CD4-positive, alpha-beta T cell treated with Interleukin-4 for 1 hour (primary cell): ENCODE measurements at places on chromosomes 1 and 21.

GRCh38 chr1:81699234-81699633 is 101.5 kb upstream of the ADGRL2 start:
- no peak for DNase-seq

DNA sequence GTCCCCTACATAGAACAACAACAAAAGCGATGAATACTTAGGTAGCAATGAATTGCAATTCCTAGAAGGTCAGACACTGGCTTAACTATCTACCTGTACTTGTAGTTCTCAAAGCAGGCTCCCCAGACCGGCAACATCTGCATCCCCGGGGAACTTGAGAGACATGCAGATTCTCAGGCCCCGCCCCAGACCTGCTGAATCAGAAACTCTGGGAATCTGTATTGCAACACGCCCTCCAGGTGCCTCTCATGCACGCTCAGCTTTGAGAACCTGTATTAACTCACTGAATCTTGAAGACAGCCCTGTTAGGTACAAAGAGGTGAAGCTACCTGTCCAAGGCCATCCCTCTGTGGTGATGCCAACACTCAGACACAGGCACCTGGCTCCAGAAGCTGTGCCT is 128.1 kb downstream of the KAZN start:
- no peak for DNase-seq

GRCh38 chr21:26320596-26320995 is 150.0 kb upstream of the APP start:
- DNase-seq = no peak

- DNase-seq = no peak
These were observed 45.5 kb downstream of the NCF2 start for GRCh38 chr1:183544598-183545297.

GRCh38 chr1:56295949-56296929 is 283.1 kb downstream of the PLPP3 start:
- DNase-seq = no peak

DNA sequence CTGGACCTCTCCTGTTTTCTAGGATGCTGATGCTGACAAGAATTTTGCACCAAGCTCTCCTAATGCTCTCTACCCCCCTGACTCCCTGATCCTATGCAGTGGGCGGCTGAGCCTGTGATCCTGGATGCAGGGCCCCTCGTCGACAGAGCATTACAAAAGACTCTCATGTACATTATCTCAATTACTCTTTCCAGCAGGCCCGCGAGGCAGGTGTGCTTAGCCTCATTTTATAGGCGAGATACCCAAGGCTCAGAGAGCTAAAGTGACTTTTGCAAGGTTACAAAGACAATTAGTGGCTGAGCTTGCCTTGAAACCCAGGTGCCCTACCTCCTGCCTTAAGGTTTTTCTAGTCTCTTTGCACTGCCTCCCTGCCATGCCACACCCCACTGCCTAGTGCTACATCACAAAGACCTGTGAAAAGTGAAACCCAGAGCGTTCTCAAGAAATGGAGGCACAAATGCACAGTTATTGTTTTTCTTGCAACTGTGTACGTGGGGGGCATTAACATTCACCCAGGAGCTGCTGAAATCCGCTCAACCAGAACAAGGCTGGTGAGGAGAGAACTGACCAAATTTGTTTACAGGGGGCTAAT is 10.0 kb upstream of the C8A start:
- no peak for DNase-seq

- DNase-seq = no peak
These were observed 7.7 kb upstream of the BCL2L15 start for GRCh38 chr1:113895098-113895497.

- no peak for DNase-seq
These were observed 1013.2 kb downstream of the MRPL39 start for GRCh38 chr21:24594082-24594481.

DNA sequence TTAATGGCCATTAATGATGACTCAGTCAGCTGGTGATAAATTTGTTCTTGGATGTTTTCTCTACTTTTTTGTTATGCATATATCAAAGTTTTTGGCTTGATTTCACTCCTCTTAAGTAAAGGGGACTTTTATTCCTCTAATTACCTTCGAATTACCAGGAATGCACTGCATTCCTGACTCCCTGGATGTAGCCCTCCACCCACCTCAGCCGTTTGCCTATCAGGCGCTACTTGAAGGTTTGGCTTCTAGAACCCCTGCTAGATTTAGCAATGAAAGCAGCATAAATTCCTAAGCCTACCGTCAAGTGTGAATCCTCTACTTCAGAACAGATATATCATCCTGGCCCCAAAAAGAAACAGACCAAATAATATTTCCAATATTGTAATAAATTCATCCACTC is 387.8 kb upstream of the ADGRL2 start:
- no peak for DNase-seq

DNA sequence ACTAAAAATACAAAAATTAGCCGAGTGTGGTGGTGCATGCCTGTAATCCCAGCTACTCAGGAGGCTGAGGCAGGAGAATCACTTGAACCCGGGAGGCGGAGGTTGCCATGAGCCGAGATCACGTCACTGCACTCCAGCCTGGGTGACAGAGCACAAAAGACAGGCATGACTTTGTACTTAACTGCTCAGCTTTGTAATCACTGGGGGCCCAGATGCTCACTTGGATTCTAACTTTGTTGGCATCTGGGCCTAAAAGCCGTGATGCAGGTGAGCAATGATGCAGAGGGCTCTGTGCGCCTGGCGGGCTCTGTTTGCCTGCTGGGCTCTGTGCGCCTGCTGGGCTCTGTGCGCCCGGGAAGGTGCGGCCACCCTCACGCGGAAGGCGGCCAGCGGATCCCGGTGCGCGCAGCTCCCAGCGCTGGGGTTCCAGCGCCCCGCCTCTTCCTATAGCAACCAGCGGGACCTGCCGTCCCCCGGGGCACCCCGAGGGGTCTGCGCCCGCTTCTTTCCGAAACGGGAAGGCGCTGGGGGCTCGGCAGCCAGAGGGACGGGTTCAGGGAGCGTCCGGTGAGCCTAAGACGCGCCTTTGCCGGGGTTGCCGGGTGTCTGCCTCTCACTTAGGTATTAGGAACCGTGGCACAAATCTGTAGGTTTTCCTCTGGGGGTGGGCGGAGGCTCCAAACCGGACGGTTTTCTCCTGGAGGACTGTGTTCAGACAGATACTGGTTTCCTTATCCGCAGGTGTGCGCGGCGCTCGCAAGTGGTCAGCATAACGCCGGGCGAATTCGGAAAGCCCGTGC is 31.7 kb downstream of the PRMT2 start:
- DNase-seq = no peak

GRCh38 chr1:232278925-232279324 is 351.0 kb downstream of the SIPA1L2 start:
- DNase-seq = no peak

- no peak for DNase-seq
These were observed 302.5 kb downstream of the PDE4B start for GRCh38 chr1:66095190-66095589.

- DNase-seq = no peak
These were observed 71.2 kb upstream of the DUSP10 start for GRCh38 chr1:221812905-221813597.

GRCh38 chr1:184836141-184836540 is 81.5 kb upstream of the EDEM3 start:
- no peak for DNase-seq

DNA sequence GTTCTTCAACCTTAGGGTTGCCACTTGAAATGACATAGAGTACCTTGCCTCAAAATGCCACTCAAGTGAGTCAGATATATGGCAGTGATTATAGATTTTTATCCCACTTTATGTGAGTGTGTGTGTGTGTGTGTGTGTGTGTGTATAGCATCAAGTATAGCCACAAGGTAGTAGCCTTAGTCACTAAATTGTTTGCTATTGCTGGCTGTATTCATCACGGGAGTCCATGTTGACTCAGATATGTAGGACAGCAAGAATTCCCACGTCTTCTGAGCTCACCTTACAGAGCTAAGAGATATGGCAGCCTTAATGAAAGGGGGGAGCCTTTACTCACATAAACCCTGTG is 9.3 kb downstream of the ETS2 start:
- no peak for DNase-seq

DNA sequence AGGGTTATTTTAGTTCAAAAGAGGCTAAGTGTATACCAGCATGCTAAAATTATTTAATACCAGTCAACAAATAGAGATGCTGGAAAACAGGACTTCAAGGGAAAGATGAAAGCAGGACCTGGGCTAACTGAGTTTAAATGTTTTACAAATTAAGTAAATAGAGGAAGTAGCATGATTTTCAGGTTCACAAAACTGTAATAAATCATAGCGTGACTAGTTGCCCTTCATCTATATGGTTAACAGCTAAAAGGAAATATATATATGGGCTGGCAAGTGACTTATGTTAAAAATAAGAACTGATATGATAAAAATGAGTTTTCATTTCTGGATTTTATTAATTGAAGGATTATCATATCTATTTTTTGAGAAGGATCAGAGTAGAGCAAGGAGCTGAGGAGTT is 25.6 kb downstream of the DPYD start:
- DNase-seq = no peak

GRCh38 chr1:41939194-41939593 is 20.5 kb upstream of the HIVEP3 start:
- DNase-seq = no peak

GRCh38 chr1:173861731-173862145 is 6.1 kb downstream of the GAS5 start:
- DNase-seq = no peak

- DNase-seq = no peak
These were observed 9.8 kb downstream of the KIF17 start for GRCh38 chr1:20708057-20708456.

DNA sequence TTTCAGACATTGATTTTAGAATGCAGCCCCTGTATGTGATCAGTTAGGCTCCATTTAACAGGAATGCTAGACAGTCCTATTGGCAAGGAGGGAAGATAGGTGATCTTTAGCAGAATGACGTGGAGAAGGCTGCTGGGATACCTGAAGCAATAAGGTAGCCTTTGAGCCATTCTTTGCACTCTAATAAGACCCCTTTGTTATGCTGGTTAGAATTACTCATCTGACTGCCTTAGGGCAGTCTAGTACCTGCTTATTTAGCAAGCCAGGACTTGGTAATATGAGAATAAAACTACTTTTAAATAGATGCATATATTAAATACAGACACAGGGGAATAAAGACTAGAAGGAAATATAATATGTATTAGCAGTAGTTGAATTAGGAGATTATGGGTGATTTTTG is 29.1 kb downstream of the NGF start:
- DNase-seq = no peak

DNA sequence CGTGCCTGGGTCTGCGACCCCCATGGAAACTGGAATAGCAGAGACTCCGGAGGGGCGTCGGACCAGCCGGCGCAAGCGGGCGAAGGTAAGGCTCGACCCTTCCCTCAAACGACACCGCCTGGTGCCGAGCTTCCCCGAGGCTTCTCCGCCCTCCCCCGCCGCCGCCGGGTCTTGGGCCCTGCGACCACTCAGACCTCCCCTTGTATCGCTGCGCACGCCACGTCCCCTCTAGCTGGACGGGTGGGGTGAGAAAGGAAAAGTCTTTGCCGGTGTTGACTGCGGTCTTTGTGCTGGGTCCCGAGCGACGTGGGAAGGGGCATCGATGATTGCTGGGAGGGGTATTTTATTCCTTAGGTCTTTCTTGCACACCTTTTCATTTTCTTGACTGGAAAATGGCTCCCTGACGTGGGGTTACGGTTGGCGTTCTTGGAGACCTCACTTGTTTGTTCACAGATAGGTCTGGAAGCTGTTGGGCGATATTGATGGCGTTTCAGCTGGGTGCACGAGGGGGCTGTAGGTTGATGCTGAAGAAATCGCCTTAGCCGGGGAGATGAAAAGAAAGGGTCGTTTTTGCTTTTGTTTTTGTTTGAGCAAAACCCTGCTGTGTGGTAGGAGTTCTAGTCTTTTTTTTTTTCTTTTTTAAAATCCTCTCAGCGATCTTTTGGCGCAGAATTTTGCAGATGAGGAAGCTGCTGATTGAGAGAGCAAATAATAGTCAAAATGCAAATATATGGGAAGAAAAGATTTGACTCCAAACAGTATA is 776 bp downstream of the KDM1A start:
- DNase-seq = no peak

GRCh38 chr1:4652631-4653327 is 1.6 kb upstream of the AJAP1 start:
- DNase-seq = peak; percentile 24

GRCh38 chr1:43688594-43689000 is 18.7 kb upstream of the ST3GAL3 start:
- DNase-seq = no peak

DNA sequence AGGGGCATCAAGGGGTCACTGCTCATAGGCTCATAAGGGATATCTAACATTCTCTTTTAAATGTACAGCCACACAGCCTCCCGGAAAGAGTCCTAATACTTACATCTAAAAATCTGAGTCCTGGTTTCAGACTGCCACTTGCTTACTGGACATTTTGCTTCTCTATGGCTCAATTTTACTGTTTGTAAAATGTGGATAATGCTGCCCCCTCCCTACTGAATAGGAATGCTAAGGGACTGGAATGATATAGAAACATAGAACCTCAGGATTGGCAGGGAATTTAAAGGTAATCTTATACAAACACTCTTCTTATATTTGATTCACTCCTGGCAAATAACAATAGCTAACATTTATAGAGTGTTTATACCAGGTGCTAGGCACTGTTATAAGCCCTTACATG is 910 bp upstream of the TNR start:
- DNase-seq = no peak

DNA sequence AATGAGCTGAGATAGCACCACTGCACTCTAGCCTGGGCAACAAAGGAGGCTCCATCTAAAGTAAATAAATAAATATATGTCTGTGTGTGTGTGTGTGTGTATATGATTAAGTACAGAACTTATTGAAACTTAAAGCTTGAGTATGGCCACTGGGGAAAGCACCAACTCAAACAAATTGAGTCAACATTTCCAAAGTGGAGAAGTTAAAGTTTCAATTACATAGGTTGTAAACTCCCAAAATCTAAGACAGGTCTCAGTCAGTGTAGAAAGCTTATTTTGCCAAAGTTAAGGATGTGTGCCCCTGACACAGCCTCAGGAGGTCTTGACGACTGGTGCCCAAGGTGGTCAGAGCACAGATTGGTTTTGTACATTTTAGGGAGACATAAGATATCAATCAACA is 458.9 kb upstream of the RGS18 start:
- no peak for DNase-seq

GRCh38 chr1:178531887-178532286 is 19.0 kb downstream of the TEX35 start:
- DNase-seq = no peak

DNA sequence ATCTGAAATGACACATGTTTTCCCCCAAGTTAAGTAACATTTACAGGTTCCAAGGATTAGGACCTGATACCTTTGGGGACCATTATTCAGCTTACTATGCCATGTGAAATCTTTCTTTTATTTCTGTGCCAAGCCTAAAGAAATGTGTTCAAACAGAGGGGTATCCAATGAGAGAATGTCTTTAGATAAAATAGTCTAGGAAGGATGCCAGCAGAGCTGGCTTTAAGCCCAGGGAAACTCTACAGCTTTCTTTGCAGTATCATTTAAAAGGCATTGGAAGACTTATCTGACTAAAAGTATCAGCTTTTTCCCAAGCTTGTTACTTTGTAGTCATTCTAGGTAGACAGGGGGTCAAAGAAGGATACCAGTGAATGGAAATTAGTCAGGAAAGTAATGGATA is 860.4 kb downstream of the PLA2G4A start:
- no peak for DNase-seq
